Head of caudate nucleus (tissue), 42 donors: ENCODE measurements at places on chromosomes 7 and 10.

DNA sequence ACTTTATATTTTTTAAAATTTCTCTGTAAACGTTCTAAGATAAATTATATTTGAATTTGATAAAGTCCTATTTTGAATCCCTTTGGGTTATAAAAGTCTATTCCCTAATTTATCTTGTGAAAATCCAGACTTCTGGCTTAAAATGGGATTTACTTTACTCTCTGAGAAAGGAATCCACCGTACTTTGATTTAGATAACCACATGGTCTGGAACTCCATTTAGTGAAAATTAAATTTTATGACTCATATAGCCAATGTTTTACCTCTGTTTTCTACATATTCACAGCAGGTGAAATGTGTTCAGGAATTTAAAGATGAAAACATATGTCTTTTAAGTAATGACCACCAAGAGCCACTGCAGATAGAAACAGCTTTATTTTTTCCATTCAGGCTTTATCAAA is 141.8 kb upstream of the FGFR2 start:
- DNase-seq: no peak

- DNase-seq: no peak
Measured at GRCh38 chr7:117021986-117022385, 68.7 kb downstream of the ST7 start.

- no peak for DNase-seq
Measured at GRCh38 chr7:137025469-137026175, 157.2 kb downstream of the CHRM2 start.

- no peak for DNase-seq
Measured at GRCh38 chr7:72925546-72926120, 738 bp downstream of the POM121 start.

- no peak for DNase-seq
Measured at GRCh38 chr7:92753614-92754013, 82.8 kb downstream of the CDK6 start.

DNA sequence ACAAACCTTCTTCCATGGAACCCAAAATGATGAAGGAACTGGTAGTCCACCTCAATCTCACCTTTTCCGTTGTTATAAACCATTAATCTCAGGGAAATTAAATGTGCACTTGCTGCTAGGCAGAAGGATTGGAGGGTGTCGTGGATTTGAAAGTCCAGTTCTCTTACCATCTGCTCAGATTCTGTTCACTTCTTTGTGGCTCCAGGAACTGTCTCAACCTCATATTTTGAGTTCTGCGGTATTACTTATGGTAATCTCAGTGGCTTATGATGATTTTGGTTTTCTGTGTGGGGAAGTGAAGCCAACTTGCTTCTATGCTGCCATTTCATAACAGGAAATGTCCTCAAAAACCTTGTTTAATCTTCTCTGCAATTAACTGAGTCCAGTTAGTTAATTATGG is 136.4 kb downstream of the CDC14C start:
- DNase-seq: no peak

- no peak for DNase-seq
Measured at GRCh38 chr10:25842146-25842545, 91.9 kb upstream of the MYO3A start.

DNA sequence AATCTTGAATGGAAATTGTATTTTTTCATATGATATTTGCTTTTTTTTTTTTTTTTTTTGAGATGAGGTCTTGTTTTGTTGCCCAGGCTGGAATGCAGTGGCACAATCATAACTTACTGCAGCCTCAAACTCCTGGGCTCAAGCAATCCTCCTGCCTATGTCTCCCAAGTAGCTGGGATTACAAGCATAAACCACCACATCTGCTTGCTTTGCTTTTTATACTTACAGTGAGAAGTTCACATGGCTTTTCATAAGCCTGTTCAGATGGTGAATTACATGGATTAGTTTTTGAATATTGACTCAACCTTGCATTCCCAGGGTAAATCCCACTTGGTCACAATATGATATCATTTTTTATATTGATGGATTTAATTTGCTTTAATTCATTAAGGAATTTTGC is 22.0 kb downstream of the LRRD1 start:
- no peak for DNase-seq

GRCh38 chr10:4825868-4826791 is at the start of gene AKR1E2:
TSS of gene AKR1E2 (plus strand) at chr10:4826207. CDS start at chr10:4826325, 118 bp downstream.
- DNase-seq: peak; percentile 84

GRCh38 chr10:48272682-48273081 is 1.8 kb downstream of the FRMPD2 start:
- DNase-seq: no peak

GRCh38 chr10:132946806-132947546 is 4.6 kb upstream of the CFAP46 start:
- DNase-seq: no peak

DNA sequence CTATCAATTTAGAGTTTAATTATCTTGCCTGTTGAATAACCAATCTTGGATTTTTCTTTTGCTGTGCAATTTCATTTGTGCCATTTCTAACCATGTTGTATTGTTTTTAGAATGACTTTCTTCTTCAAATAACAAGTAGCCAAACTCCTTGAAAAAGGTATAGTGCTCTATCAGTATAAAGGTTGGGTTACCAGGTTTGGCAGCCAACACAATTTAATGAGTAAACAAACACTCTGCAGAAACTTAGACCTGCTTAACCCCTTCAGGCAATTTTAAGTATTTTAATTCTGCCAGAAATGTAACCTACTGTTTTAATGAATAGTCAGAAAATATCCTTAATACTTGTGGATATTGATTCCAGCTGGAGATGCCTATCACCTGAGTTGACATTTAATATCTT is 299.8 kb downstream of the ARL4A start:
- no peak for DNase-seq

- DNase-seq: no peak
Measured at GRCh38 chr7:952548-953441, 1.7 kb downstream of the ADAP1 start.

- DNase-seq: peak; percentile 90
Measured at GRCh38 chr10:6086375-6087233, 2.2 kb upstream of the RBM17 start.

DNA sequence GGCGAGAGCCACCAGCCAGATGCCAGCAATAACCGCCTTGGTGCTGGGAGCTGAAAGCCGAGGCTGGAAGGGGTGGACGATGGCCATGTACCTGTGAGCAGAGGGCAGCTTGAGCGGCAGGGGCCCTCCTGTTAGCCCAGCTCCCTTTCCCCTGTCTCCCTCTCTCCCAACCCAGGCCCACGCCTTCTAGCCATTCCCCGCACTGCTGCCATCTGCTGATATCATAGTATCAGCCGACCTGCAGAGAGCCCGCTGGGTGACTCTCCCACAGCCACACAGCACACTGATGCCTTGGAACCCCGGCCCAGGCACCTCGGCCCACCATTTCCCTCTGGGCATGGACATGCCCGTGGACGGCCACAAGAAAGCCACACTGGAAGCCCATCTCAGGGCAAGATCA is 1.7 kb downstream of the TACR2 start:
- no peak for DNase-seq

DNA sequence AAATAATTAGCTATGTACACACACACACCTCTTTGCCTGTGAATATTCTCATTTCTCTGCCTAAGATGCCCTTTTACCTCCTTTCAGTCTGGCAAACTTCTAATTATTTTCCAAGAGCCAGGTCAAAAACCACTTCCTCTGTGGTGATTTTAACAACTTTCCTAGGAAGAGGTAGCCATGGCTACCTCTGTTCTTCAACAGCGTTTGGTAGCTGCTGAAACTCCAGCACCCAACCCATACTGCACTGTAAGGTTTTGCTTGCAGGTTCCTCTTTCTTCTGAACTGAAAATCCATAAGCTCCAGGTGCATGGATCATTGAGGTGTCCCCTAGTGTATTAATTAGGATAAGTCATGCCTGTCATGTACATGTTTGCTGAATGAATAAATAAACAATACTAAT is 25.6 kb downstream of the NRCAM start:
- no peak for DNase-seq

GRCh38 chr10:21990449-21990848 is 13.1 kb downstream of the DNAJC1 start:
- no peak for DNase-seq

DNA sequence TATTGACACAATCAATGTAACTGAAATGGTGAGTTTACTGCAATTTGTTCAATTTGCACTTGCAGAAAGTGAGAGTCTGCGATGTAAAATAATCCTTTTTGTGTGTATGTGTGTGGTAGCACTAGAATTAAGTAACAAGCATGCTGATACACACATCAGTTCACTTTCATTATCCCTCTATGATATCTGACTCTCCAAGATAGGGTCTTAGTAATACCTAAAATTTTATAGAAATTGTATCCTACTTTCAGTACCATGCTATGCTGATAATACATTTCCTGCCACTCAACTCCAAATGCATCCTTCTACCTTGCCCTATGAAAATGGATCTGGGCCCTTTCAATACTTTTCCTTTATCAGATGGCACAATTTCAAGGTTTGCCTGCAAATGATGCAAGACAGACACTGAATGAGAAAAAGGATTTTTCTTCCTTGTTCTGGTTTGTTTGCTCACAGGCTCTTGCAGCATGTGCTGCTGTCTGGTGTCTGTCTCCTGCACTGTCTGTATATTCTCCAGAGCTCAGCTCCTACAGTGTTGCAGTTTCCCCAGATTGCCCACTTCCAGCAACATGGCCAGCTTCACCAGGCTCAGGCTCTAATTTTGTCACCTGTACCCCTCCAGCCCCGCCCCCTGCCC is 297.9 kb upstream of the HGF start:
- no peak for DNase-seq

GRCh38 chr7:88670536-88670935 is 89.0 kb upstream of the ZNF804B start:
- DNase-seq: no peak

- no peak for DNase-seq
Measured at GRCh38 chr10:131931981-131932380, 31.2 kb downstream of the PPP2R2D start.

DNA sequence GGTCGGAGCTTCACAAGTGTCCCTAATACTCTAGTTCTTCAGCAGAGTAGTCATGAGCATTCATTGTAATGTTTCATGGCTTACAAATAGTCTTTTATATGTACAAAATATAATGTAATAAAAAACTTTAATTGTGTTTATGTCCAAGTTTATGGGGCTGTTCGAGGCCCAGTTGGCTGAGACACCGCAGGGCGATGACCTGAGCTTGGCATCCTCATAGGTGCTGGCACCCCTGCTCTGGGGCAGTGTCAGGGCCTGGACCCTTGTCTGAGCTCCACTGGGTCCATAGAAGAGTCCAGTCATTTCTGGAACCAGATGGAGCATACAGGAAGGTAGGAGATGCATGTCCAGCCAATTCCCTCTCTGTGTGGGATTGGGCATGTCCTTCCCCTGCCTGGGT is 12.9 kb upstream of the ZMIZ1 start:
- no peak for DNase-seq

DNA sequence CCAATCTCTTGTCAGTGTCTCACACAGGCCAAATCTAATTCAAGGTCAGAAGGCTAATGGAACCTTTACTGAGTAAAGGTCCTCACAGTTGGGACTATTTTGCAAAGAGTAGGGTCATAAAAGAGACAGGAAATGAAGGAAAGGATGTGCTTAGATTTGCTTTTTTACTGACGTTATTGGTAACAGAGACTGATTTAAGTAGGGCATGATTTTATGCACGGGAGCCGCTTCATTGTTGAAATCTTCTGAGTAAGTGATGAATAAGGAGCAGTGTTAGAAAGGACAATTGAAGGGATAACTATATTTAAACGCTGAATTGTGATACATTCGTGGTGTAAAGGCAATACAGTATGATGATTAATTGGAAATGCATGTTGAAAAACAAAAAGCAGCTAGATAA is 261.5 kb downstream of the MALRD1 start:
- no peak for DNase-seq

- DNase-seq: no peak
Measured at GRCh38 chr10:49241385-49241784, 53.2 kb upstream of the TMEM273 start.

DNA sequence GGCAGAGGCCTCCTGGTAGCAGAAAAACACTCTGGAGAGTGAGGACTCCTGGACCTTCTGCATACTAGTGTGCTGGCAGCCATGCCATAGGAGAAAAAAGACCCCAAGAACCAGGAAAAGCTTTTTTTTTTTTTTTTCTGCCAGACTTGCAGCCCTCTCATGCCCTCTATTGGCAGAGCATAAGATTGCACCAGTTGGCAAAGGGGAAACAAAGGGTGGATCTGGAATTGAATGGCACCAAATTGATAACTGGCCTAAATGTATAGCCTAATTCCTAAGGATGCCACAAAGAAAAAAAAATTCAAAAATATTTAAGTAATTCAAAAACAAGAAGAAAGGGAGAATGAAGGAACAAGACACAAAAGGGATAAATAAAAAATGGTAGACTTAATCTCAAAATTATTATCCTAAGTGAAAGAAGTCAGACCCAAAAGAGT is 112.5 kb upstream of the GHITM start:
- no peak for DNase-seq
